ENCODE measurements at places on chromosomes 7 and 10.

DNA sequence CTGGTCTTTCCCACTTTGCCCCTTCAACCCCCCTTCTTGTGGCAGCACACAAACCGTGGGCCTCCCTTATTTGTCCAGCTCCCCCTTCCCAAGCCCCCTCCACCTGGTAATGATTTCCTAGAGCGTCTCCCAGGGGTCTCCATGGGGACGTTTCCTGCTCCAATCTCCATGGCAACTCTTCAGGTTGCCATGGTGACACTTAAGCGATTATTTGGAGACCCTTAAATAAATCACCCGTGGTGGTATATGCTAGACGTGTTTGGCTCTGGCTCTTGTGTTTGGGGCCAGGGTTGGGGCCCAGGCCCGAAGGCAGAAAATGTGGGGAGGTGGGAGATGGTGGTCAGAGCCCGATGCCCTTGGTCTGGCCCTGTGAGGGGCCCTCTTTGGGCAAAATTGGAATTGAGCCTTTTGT is 41.1 kb upstream of the DLG5 start:
- DNase-seq, result no peak

- peak; percentile 60 for DNase-seq
Observed at GRCh38 chr7:17301471-17302456, 3.3 kb downstream of the AHR start.

DNA sequence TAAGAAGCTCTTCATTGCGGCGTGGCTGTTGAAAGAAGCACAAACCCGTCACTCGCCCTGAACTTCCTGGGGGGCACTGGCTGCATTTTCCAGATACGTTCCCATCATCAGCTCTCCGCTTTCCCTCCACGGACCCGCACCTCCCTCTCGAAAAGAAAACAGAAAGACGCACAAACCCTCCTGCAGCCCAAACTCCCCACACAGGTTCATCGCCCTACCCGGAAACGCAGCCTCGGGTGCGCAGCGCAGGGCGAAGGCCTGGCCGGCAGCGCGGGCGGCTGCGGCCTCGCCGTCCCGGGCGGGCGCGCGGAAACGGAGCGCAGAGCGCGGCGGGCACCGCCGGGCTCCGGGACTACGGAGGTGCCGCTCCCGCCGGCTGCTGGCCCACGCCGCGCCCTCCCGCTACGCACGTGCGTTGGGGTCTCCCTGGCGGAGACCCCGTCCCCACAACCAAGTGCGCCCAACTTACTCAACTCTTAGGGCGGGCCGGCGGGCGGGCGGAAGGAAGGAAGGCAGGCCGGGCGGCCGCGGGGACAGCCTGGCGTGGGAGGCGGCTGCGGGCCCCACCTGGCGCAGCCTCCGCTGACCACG is 822 bp downstream of the ZNF800 start:
- DNase-seq, result peak; percentile 47

GRCh38 chr10:88598055-88598454 is 11.5 kb downstream of the LIPJ start:
- no peak for DNase-seq

GRCh38 chr10:3954615-3955014 is 169.6 kb upstream of the KLF6 start:
- DNase-seq, result no peak

DNA sequence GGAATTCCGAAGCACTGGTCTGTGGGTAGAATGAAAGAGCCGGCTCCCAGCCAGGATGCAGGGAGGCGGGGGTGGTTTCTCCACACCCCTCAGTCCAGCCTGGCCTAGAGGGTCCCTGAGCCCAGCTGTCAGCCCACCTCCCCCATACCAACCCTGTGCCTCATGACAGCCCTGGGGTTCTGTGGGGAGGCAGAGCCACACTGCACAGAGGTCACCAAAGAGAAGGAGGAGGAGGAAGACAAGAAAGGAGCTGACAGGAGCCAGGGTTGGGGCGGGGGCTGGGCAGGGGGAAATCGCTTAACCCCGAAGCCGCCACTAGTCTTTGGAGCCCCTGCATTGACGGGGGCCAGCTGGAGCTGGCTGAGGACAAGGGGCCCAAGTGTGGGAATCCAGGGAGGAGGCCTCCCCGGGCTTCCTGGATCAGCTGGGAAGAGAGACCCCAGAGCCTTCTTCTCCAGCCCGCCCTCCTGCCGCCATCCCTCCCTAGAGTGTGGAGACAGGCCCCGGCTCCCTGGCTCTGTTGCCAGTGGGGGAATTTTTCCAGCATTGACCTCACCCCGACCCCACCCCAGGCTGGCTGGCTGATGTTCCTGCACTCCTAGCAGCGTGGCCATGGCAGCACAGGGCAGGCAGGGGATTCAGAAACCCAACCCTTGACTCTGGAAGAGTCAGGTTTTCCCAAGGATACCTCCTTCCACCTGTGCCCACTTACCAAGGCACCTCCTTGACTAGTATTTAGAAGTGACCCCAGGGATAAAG is 32.5 kb downstream of the KAZALD1 start:
- no peak for DNase-seq

DNA sequence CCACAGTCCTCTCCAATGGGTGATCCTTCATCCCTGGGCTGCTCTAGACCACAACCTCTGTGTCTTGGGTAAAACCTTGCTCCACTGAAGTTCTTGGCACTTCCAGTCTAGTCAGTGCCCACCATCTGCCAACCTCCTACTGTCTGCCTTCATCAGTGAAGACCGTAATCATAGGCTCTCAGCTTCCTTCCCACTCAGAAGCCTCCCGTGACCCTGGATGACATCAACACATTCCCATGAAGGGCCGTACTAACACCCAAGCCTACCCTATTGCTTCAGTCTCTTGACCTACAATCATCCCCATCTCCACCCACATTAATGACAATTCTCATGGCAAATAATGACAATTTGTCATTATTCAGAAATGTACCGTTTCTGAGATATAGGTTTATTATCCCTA is 27.6 kb upstream of the GARS1 start:
- DNase-seq, result no peak
